ENCODE measurements at places on chromosomes 16 and 17.

DNA sequence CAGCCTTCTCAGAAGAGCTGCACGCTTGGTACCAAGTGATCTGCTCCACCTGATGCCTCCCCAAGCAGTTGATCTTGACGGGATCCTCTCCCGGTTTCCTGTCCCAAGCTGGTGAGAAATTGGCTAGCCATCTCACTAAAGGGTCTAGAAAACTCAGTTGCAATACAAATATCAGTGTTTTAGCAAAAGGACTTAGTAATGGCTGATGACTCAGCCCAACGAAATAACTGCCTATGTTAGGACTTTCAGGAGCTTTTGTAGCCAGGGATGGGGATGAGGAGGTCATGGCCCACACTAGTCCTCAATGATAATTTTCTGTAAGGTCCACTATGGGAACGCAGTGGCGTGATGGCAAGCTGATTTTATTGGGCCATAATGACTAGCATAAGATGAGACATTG is 23.3 kb upstream of the ENGASE start:
- no peak for DNase-seq

- no peak for DNase-seq
Measured at GRCh38 chr17:58641887-58642311, 49.9 kb downstream of the TEX14 start.

DNA sequence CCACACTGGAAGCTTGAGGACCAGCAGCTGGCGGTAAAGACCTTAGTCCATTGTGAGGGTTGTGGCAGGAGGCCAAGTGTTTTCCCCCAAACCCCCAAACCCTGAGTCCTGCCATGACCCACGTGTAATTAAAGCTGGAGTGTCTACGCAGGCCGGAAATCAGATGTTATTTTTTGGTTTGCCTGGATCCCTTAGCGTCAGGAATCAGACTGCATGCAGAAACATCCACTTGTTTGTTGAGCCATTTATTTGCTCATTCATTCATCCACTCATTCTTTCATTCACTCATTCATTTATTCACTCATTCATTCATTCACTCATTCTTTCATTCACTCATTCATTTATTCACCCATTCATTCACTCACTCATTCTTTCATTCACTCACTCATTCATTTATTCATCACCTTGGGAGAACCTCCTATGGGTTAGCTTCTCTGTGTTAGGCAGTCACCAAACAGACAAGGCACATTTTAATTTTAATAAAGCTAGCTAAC is 313.1 kb downstream of the MAF start:
- no peak for DNase-seq

GRCh38 chr16:2857451-2858244 is at the start of gene PRSS22:
TSS of gene PRSS22 (minus strand) at chr16:2858170. CDS start at chr16:2858104, 66 bp downstream.
- DNase-seq = no peak

- DNase-seq = no peak
Measured at GRCh38 chr17:17712268-17712924, 31.1 kb downstream of the RAI1 start.

DNA sequence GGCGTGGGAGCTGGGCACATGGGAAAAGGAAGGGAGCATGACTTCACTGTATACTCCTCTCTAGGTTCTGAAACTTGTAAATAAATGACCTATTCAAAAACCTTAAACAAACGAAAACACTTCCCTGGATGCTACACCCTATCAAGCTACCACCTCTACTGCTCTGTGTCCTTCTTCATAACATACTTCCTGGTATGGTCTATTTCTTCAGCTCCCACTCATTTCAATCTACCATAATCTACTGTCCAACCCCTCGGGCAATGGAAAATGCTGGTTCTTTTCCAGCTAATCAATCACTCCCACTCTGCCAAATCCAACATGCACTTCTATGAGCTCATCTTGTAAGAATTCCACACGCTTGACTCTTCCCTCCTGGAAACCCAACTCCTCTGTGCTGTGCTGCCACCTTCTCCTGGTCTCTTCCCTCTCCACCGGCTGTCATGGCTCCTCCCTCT is 42.4 kb downstream of the AMFR start:
- DNase-seq = no peak

GRCh38 chr16:27286451-27286850 is 17.9 kb upstream of the NSMCE1 start:
- no peak for DNase-seq

DNA sequence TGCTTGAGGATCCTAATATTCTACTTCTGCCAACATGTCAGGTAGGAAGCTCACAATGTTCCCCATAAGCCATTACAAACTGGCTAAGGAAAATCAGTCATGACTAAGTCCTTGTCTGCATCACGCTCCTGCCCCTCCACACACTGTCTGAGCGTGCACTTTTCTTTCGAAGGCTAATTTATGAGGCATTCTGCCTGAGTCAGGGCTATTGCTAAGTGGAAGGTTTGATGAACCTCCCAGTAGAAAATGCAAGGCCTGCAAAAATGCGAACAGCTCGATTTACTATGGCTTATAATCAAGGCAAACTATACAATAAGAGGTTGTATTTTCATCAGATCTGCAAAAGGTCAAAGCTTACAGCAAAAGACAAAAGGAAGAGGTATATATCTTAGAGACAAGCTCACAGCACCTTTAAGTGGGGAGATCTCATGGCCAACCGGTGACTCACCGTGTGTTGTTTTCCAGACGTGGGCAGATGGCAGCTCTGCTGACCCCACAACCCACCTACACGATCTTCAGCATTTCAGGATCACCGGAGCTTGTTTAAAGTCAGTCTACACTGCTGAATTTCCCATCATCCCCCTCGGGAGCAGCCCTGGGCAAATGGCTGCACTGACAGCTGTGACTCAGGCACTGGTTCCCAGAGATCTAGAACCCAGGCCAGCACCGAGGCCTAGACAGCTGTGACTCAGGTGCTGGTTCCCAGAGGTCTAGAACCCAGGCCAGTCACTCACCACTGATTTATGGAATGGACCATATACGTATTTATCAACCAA is 26.1 kb downstream of the MEAK7 start:
- no peak for DNase-seq

DNA sequence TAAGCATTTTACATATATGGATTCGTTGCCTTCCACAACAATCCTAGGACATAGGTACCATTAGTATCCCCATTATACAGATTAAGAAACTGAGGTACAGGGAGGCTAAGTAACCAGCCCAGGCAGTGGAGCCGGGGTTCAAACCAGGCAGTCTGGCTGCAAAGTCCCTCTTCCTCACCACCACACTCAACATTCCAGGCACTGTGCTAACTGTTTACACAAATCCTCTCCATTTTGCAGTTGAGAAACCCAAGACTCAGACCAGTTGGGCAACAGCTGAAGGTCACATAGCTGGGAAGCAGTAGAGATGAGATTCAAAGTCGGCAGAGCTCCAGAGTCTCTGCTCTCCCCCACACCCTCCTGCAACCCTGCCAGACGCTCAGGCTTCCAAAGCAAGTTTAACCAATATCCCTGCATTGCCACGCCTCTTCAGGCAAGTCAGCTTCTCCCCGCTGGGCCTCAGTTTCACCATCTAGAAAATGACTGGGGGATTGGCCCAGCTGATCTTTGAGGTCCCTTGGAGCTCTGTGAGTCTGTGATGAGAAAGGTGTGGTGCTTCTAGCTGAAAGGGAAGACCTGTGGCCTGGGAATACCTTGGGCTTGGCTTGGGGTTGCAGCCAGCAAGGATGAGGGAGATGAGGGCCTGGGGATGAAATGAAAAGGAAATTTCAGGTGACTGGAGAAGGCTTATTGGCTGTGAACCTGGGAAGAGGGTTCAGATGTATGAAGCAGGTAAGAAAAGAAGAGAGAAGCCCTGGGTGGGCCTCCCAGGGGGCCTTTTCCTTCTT is 14.0 kb downstream of the CCR7 start:
- no peak for DNase-seq

GRCh38 chr16:21301168-21301894 is 23.2 kb upstream of the CRYM start:
- DNase-seq = no peak

- DNase-seq = no peak
Measured at GRCh38 chr17:36001862-36002603, 680 bp upstream of the CCL15 start.

GRCh38 chr17:7711051-7711755 is 6.2 kb downstream of the EFNB3 start:
- no peak for DNase-seq

All from stimulated activated CD8-positive, alpha-beta memory T cell treated with anti-CD3 and anti-CD28 coated beads, Interleukin-4, amount 100 ng/mL, for 4 hours (primary cell).